ENCODE measurements at places on chromosomes 7 and 10.

- DNase-seq: no peak
These were observed 202.0 kb downstream of the STK31 start for GRCh38 chr7:23912065-23912464.

- no peak for DNase-seq
These were observed 17.0 kb downstream of the GHRHR start for GRCh38 chr7:30980751-30981150.

DNA sequence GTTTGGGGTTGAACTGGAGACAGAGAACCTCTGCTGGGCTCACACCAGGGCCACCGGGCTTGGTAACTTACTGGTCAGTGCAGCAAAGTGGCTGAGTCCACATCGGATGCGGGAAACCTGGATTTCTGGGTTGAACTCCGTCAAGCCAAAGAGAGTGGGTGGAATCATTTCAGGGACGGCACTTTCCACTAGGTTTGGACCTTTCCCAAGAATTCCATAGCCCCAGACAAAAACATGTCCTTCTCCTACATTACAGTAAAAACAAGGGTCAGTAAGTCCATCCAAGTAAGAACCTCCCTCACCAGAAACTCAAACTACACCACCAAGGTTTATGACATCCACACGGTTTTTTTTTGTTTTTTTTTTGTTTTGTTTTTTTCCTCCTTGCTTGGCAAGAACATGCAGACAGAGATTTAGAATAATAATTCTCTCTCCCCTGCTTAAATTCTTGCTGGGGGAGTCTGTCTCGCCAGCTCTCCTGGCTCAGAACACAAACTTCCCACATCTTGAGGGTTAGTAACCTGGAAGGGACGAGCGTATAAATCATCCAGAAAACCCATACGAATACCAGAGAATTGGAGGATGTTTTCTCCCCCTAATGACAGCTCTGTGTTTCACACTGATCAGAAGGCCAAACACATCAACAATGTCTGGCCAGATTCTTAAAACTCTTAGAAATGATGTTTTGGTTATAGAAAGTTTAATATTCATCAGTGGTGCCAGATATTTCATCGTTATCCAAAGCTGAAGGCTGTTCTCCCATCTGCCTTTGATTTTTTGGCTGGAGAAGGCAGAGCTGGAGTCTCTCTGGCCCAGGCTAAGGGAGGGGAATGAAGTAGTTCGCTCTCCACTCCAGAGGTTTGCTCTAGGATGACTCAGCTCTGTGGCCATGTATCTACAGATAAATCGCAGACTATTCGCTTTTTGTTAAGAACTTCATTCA lies 17.5 kb downstream of the RCC1L start:
- DNase-seq: no peak

- DNase-seq: no peak
These were observed 110.8 kb downstream of the HIBADH start for GRCh38 chr7:27551803-27552400.

DNA sequence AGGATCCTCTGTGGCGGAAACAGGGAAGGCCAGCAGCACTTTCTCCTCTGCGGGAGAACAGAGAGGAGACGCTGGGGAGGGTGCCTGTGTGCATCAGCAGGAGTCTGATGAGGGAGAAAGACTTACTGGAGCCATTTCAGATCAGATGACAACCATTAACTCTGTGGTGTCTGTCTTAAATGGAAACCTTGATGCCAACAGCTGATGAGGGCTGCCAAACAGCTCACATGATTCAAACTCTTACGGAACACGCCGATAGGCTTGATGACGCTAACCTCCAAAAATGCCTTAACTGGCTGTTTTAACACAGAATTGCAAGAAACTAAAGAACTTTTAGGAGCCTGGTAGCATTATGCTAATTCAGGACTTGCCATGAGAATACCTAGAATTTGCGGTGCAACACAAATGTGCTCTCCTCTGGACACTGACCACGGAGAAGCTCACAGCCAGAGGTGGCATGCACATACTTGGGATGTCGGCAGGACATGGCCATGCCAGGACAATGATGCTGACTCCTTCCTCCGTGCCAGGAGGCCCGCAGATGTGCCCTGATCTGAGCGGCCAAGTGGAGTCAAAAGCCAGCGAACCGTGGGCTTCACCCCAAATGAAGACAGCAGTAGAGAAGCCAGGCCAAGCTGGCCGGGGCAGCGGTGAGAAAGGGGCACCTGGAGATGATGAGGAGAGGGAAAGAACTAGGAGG lies 154.9 kb downstream of the ZMYND11 start:
- DNase-seq: no peak

GRCh38 chr10:29297678-29298077 lies 8.8 kb downstream of the LYZL1 start:
- no peak for DNase-seq

DNA sequence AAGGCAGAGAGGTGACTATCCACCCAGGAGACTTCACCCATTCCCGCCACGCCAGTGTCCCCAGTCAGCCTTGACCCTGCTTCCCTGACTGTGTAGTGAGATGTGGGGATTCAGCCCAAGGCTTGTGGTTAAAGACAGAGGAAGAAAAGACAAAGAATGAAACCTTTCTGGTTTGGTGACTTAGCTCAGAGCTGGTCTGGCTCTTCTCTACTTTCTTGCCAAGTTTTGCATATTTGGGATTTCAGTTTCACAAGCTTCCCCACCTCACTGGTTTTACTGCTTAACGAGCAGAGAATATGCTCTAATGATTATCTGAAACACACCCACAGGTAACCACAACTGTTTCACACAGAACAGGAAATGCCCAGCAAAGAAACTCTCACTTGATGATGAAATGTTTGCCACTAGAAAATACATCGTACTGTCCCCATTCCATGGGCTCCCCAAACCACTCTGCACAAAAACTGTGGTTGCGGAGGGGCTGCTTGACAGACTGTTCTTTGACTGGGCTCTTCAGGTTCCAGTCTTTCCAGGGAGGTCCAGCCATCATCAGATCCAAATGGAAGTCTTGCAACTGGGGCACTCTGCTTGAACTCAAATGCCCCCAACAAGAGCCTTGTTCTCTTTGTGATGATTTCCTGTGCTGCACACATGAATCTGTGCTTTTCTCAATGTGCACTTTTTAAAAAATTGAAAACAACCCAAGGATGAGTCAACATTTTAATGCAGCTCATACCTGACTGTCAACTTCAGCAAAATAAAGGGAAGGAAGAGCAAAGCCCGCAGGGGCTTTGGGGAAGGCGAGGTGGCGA lies 95.5 kb downstream of the CTBP2 start:
- DNase-seq: no peak

GRCh38 chr7:135801045-135801693 lies 52.6 kb upstream of the FAM180A start:
- peak; percentile 77 for DNase-seq

DNA sequence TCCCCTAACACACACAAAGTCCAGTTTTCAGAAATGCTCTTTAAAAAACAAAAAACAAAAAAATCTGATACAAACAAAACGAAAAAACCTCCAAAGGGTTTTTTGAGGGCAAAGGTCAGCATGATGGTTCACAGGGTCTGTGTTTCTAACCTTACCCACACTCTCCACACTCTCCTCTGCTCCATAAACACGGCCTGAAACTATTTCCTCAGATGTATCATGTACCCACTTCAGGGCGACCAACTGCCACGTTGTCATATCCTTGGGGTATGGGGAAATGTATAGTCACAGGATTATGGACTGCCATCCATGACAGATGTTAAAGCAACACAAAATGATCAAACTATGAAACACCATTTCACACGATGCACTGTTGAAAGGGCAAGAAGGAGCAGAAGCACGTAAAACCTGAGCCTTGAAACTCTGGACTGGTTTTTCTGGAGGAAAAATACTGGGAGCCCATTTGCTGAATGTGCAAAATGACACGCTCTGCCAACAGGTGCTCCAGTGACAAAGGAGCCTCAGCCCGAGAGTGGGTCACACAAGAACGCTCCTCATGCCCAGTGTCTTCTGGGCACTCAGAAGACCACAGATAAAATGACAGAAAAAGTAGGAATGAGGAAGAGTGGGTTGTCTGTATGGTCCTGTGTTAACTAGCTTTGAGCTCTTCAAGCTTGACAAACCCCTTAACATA lies 15.8 kb downstream of the NAPEPLD start:
- no peak for DNase-seq

GRCh38 chr10:44263771-44264170 lies 121.1 kb downstream of the CXCL12 start:
- no peak for DNase-seq

DNA sequence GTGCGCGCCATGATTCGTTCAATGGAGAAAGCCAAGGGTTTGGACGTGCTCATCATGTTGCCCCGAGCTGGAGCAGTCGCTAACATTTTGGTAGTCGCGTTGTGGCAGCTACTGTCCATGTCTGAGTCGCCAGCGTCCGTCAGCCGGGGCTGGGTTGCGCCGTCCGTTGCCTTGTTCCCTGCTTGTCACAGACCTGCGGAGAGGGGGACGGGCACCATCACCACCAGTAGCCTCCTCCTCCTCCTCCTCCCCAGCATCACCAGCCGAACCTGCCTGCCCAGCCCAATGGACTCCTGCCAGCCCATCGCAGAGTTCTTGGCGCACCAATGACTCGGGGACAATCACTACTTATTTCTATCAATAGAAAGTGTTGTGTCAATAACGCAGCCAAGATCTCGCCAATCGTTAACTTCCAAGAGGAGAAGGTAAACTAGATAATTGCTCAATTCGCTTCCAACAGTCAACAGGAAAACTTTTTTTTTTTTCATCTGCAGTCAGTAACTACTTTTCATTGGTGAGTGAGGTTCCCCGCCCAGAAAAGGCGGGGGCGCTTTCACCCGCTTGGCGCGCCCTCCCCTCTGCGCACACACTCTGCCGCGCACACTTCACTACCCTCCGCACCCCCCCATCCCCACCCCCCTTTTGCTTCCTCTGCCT lies at the start of gene FEZF1:
Gene FEZF1 (minus strand): TSS at position 432 of the 657 bp plus-strand sequence. CDS start 313 bp downstream, at position 119.
- DNase-seq: no peak

DNA sequence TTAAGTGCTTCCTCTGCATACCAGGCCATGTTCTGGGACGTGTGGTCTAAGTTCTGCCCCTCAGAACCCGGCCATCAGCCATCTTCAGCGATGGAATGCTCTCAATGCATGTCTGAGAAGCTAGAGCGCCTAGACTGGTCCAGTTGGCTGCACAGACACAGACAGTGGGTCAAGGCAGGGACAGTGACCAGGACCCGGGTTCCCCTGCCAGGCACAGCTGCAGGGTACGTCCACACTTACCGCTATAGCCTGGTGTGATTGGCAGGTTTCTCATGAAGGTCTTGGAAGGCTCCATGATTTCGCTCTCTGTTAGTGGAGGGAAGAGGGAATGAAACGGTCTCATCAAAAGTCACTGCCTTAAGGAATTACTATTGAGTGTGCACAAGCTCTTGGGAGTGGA lies 47.3 kb downstream of the PNLIPRP2 start:
- DNase-seq: no peak

- no peak for DNase-seq
These were observed 2.3 kb upstream of the COL1A2 start for GRCh38 chr7:94392393-94392786.

- DNase-seq: no peak
These were observed 26.4 kb upstream of the GNA12 start for GRCh38 chr7:2870471-2870931.
